ENCODE measurements at places on chromosomes 13 and 19.

- DNase-seq: no peak
Observed at GRCh38 chr13:46039411-46040182, 12.9 kb downstream of the ZC3H13 start.

DNA sequence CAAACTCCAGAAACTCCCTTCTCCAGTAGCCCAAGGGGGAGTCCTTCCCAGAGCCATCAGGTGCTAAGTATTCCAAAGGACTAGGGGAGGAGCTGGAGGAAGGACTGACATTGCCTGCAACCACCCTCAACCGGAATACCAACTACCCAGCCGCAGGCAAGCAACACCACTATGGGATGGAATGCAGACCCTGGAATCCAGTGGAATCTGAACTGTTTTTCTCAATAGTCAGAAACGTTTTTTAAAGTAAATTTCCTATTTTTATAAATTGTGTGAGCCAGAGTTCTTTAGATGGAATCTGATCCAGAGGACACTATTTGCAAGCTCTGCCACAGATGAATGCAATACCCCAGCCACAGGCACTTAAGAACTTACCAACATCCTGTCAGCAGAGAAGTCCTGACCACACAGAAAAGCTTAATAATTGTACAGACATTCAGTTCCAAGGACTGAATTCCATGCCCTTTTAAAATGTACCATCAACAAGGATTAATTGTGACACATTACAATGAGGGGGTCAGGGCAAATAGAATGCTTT lies 92.1 kb downstream of the USP12 start:
- DNase-seq: peak; percentile 23

- DNase-seq: peak; percentile 54
Observed at GRCh38 chr13:97849305-97849704, 104.2 kb upstream of the IPO5 start.

- peak; percentile 58 for DNase-seq
Observed at GRCh38 chr13:52001120-52001731, 10.0 kb downstream of the ATP7B start.

DNA sequence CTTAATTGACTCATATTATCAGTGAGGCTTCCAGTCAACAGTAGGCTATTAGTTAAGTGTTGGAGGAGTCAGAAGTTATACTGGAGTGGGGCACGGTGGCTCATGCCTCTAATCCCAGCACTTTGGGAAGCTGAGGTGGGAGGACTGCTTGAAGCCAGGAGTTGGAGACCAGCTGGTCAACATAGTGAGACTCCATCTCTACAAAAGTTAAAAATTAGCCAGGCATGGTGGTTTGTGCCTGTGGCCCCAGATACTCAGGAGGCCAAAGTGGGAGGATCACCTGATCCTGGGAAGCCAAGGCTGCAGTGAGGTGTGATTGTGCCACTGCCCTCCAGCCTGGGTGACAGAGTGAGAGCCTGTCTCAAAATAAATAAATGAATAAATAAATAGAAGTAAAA lies 53.2 kb downstream of the COMP start:
- DNase-seq: no peak

DNA sequence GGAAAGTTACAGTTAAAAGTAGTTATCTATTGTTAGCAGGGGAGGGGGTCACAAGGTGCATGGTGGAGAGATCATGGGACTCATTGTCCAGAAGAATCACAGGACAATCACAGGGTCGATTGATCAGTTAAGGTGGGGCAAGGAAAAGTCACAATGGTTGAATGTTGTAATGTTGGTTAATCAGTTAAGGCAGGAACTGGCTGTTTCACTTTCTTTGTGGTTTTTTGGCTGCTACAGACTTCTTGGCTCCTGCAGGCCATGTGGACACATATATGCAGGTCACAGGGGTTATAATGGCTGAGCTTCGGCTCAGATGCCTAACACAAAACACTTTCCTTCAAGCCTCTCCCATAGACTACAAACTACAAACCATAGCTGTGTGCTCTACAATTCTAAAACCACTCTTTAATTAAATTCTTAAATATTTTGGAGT lies 6.9 kb upstream of the ZNF431 start:
- no peak for DNase-seq

- no peak for DNase-seq
Observed at GRCh38 chr19:20611866-20612265, 46.3 kb upstream of the ZNF737 start.

Measured in SW 1271 (cell line).